ENCODE measurements at places on chromosomes 6 and 20. TPM values are rescaled to one million over a fixed set of nuclear protein-coding genes. Genes with fewer than 3 reads are reported as not detected.

- no peak for DNase-seq
- H3K4me1 ChIP-seq: peaks cover 7% of the 10 kb centered on the region
- H3K27ac ChIP-seq: no peak overlapping the region
- peaks cover 60% of the 10 kb centered on the region for H3K36me3 ChIP-seq
- H3K27me3 ChIP-seq: no peaks in the 10 kb centered on the region
Observed at GRCh38 chr6:111664565-111665030, 58.9 kb upstream of the TRAF3IP2 start.

- H3K36me3 ChIP-seq: no peaks in the 10 kb centered on the region
- H3K27me3 ChIP-seq: no peaks in the 10 kb centered on the region
- DNase-seq: no peak
- no peak overlapping the region for H3K27ac ChIP-seq
- H3K4me1 ChIP-seq: no peaks in the 10 kb centered on the region
Observed at GRCh38 chr6:121951918-121952379, 447.5 kb upstream of the HSF2 start.

GRCh38 chr6:106452628-106453027, 92.1 kb downstream of the CRYBG1 start:
- H3K4me1 ChIP-seq: peaks cover 11% of the 10 kb centered on the region
- no peak overlapping the region for H3K27ac ChIP-seq
- no peaks in the 10 kb centered on the region for H3K36me3 ChIP-seq
- H3K27me3 ChIP-seq: peaks cover 3% of the 10 kb centered on the region
- no peak overlapping the region for H3K4me3 ChIP-seq
- DNase-seq: no peak

- H3K36me3 ChIP-seq: peaks cover 6% of the 10 kb centered on the region
- DNase-seq: no peak
- peak overlapping the region; percentile 95 for H3K4me3 ChIP-seq
- H3K27ac ChIP-seq: no peak overlapping the region
Observed at GRCh38 chr6:95574811-95575210, 2.5 kb upstream of the MANEA start.

DNA sequence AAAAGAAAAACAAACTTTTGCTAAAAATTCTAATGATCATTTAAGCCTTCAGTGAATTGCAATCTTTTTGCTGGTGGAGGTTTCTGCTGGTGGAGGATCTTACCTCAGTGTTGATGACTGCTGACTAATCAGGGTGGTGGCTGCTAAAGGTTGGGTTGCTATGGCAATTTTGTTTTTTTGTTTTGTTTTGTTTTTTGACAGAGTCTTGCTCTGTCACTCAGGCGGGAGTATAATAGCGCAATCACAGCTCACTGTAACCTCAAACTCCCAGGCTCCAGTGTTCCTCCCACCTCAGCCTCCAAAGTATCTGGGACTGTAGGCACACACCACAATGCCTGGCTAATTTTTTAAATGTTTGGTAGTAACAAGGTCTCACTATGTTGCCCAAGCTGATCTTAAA, 94.7 kb downstream of the ANKRD6 start:
- H3K36me3 ChIP-seq: no peaks in the 10 kb centered on the region
- DNase-seq: no peak
- H3K4me3 ChIP-seq: no peak overlapping the region
- no peak overlapping the region for H3K27ac ChIP-seq
- H3K27me3 ChIP-seq: no peaks in the 10 kb centered on the region

DNA sequence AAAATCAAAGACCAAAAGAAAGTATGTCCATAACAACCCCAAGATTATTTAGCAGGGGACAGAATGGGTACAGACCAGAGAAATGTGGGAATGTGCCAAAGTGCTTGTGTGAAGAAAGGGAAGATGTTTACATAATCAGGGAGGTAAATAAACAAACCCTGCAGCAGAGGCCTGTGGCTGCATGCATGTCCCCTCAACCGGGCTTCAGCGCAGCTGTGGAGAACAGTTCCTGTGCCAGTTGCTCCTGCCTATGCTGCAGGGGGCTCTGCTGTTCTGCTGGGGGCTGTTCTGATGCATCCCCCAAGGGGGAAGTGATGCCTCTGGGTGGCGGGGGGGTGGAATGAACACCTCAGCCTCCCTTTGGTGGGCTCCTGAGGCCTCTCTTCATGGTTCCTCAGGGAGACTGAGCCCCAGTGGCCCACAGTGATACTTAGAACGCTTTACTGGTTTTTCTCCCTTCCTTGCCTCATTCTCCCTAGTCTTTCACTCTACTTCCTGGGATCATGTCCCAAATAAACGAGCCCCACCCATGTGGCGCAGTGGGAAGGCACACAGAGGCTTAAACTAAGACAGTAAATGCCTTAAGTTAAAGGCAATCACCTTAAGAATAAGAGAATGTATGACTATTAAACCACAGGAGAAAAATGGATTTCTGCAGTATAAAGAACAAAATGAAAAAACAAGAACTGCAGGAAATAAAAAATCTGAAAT, 23.0 kb downstream of the RAB23 start:
- H3K27me3 ChIP-seq: no peaks in the 10 kb centered on the region
- H3K27ac ChIP-seq: no peak overlapping the region
- peaks cover 6% of the 10 kb centered on the region for H3K36me3 ChIP-seq
- no peak for DNase-seq
- peaks cover 3% of the 10 kb centered on the region for H3K4me1 ChIP-seq

DNA sequence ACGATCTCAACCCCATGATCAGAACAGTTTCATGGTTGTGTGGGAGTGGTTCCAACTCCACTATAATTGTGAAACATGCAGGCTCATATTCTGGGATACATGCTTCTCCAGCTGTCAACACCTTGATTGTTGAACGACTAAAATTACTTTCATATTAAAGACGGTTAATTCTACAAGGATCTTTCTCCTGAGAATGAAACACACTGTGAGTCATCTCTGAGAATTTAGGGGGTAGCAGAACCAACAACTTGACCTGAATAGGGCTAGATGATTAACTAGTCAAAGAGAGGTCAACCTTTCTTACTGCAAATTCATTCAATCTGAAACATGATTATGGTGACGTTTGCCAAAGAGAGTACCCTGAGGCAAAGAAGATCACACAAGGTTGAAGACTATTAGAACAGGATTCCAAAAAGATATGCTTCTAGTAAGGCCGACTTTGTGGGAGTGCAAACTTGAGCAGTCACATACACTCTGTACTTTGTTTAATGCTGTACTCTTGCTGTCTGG, 175.2 kb upstream of the CITED2 start:
- H3K36me3 ChIP-seq: no peaks in the 10 kb centered on the region
- no peak overlapping the region for H3K27ac ChIP-seq
- H3K4me1 ChIP-seq: peaks cover 23% of the 10 kb centered on the region
- DNase-seq: no peak

- DNase-seq: no peak
- no peaks in the 10 kb centered on the region for H3K27me3 ChIP-seq
- no peak overlapping the region for H3K4me3 ChIP-seq
- no peak overlapping the region for H3K27ac ChIP-seq
- H3K4me1 ChIP-seq: no peaks in the 10 kb centered on the region
Observed at GRCh38 chr6:91540902-91541301, 954.0 kb upstream of the MAP3K7 start.

- H3K27ac ChIP-seq: no peak overlapping the region
- H3K4me1 ChIP-seq: peaks cover 9% of the 10 kb centered on the region
- no peak overlapping the region for H3K4me3 ChIP-seq
- H3K36me3 ChIP-seq: no peaks in the 10 kb centered on the region
Observed at GRCh38 chr6:30890646-30891449, 6.5 kb downstream of the DDR1 start.

DNA sequence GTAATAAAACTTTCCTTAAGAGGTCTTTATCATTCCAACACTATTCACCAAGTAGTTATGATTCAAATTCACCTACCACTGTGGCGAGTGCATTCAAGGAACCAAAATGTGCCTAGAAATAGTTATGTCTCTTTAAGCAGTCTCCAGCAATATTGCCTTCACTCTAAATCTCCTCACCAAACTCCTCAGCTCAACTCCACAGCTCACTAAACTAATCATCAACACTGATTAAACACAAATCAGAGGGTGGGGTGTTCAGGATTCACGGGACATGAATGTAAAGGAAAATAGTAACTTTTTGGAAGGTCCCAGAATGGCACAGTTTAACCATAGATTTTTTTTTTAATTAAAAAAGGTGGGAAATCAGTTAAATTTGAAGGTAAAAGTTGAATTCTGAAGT, 70.5 kb upstream of the THEMIS start:
- peaks cover 48% of the 10 kb centered on the region for H3K36me3 ChIP-seq
- peaks cover 56% of the 10 kb centered on the region for H3K4me1 ChIP-seq
- H3K27me3 ChIP-seq: no peaks in the 10 kb centered on the region
- peak overlapping the region; percentile 96 for H3K27ac ChIP-seq

DNA sequence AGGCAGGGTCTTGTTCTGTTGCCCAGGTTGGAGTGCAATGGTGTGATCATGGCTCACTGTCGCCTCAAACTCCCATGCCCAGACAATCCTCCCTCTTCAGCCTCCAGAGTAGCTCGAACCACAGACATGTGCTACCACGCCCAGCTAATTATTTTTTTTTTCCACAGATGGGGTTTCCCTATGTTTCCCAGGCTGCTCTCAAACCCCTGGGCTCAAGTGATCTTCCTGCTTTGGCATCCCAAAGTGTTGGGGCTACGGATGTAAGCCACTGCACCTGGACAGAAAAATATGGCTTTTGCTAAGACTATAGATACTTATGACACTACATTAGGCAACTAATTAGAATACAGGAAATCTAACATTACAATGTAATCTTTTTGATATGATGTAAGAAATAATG, 17.9 kb downstream of the RNF24 start:
- no peak overlapping the region for H3K4me3 ChIP-seq
- no peaks in the 10 kb centered on the region for H3K27me3 ChIP-seq
- H3K4me1 ChIP-seq: peaks cover 46% of the 10 kb centered on the region
- peaks cover 8% of the 10 kb centered on the region for H3K36me3 ChIP-seq
- no peak overlapping the region for H3K27ac ChIP-seq

Gene RBPJL
- total RNA-seq: not detected

Gene MYL9
- 4.0 TPM for total RNA-seq

Gene NRSN1
- total RNA-seq: not detected

Measured in activated T-helper 2 cell treated with anti-CD3 and anti-CD28 coated beads, Interferon-gamma antibody, Interleukin-2, Interleukin-4, amounts not matched to agents 10 μg/mL and 5 μg/mL and 100 μg/mL, durations not matched to agents 14 hours and 24 hours and 36 hours (primary cell).